ENCODE measurements at places on chromosomes 2 and 18.

- DNase-seq = no peak
Measured at GRCh38 chr2:67954093-67954748, 108.6 kb downstream of the C1D start.

DNA sequence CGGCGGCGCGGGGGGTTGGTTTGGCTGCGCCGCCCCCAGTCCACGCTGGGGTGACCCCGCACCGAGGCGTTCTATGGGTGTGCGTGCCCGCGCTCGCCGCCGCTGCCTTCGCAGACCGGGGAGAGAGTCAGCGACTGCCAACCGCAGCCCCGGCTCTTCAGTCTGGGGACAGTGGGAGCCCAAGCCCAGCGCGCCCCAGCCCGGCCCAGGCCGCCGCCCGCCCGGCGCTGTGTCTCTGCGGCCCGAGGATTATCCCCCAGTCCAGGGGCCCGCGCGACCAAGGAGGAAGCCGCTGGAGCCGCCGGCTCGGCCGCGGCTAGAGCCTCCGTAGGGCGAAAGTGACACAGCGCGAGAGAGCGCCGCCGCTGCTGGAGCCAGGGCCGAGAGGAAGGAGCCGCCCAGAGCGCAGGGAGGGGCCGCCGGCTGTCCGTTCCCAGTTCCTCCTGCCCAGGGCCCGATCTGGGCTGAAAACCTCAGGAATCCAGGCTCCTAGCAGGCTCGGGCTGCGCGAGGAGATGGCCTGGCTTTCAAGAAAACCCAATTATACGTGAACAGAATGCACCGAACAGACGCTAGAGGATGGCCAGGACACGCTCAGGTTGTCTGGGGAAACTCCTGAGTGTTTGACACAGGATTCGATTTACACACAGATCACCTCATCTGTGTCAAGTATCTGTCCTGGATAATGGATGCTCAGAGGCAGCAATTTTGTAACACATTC lies 2.4 kb downstream of the CTIF start:
- peak; percentile 94 for DNase-seq

- peak; percentile 20 for DNase-seq
Measured at GRCh38 chr2:101725515-101726192, 28.1 kb downstream of the MAP4K4 start.

GRCh38 chr2:217588266-217588665 lies 414.5 kb downstream of the TNS1 start:
- DNase-seq = no peak

DNA sequence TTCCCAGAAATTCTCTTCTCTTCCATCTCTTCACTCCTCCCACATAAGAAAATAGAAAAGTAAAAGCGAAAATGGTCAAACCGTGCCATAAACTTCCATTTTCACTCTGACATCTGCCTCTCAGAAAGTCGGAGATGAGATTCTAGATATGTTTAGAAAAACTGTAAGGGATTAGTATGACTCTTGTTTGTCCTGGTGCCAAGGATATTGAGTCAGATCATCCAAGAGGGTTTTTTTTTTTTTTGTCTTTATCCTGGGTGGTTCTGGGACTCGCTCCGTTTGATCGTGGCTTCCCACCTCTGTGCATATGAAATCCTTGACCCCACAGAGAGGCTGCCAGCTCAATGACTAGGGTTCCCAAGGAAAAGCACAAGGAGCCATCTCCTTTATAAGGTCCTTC lies 17.3 kb downstream of the EN1 start:
- peak; percentile 89 for DNase-seq

DNA sequence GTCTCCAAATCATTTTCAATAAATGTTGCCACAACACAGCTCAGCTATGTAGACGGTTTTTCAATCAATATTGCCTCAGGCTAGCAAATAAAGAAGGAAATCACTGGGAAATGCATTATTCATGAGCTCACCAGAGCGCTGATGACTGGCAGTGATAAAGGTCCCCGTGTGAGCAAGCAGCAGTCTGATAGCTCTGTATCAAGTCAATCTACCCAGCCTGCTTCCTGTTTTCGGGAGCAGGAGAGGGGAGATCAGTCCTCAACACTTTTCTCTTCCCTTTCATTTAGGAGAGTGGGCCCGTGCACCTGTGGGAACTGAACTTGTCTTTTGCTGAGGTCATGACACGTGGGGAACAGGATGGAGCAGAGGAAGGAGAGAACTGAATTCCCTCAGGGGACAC lies 253.9 kb upstream of the SIX2 start:
- no peak for DNase-seq

- peak; percentile 73 for DNase-seq
Measured at GRCh38 chr2:234771980-234772732, 179.7 kb upstream of the SH3BP4 start.

DNA sequence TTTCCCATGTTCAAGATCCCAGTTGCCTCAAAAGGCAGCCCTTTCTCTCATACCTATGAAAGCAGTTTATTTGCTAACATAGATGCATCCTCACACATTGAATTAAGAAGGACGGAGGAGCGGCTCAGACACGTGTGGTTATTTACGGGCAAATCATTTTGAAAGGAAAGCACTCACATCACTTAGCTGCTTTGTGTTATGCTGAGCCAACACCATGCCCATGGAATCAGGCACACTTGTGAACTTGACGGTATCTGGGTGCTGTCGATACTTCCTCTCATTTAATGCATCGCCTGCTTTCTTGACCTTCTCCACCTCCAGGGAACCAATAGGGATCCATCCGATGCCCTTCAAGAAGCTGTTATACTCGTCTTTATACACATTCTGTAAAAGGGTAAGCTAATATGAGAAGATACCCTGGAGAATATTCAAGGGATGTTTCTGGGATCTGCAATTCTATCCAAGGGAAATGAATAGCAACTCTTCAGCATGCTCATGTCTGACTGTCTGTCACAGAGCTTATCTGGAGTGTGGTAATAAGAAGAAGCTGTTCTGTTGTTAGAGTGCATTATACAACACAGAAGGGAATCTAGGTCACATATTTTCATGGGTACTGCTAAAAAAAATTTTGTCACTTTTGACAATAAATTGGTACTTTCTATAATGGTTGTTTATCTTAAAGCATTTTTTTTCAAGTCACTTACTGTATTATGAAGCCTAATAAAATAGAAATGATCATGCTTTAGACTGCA lies 63.3 kb downstream of the NEB start:
- no peak for DNase-seq

DNA sequence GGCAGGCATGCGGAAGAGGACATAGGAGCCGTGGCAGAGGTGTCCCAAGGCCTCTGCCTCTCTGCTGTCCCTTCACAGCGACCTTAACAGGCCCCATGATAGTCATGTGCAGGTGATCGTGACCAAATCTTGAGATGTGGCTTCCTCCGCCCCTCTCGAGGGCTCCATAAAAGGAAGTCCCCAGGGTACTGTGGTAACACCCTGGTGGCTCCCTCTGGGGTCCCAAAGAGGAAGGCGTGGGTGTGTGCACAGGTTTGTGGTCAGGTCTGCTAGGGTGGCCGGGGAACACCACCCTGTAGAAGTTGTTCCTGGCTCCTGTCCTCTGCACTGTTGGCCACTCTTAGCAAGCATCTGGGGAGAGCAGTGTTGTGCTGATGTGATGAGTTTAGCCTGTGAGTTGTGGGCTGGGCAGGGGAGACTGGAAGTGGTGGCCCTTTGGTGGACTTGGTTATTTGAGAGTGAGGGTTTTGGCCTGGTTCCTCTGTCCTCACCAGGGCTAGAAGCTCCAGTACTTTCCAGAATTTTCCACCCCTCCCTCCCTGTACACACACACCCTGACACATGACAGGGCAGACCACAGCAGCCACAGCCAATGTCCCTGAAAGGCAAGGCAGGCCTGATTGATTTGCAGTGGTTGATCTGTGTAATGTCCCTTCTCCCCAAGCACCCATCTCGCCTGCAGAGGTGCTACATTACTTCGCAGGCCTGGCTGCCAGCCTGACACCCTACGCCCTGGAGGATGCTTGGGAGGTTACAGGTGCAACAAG lies 68.9 kb upstream of the BOD1L2 start:
- DNase-seq = no peak

DNA sequence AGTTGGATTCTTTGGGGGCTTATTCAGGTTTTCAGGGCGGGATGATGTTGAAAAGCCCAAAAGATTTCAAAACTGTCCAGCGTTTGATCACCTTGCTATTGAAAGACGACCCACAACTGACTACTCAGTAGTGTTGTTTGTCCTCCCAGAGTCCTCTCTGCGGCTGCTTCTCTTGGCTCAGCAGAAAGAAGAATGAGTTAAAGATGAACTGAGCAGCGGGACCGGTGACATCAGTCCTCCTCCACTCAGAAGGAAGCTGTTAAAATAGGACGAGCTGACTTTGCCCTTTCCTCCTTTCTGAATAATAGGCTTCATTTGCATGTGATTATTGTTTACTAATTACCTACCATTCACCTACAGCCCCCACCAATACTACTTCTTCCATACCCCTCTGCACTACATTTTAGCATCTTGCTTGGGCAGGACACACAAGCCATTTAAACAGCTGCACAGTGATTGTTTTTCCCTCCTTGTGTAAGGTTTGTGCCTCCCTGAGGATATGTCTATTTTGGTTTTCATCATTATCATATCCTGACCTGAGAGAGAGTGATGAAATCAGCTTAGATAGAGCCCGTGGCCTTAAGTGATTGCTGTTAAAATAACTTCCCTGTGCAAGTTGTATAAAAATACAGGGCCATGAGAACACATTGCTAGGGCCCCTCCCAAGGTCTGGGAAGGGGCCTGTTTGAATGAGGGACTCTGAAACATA lies 261.8 kb downstream of the FHOD3 start:
- no peak for DNase-seq

GRCh38 chr18:8984131-8984721 lies 118.3 kb upstream of the NDUFV2 start:
- DNase-seq = no peak

DNA sequence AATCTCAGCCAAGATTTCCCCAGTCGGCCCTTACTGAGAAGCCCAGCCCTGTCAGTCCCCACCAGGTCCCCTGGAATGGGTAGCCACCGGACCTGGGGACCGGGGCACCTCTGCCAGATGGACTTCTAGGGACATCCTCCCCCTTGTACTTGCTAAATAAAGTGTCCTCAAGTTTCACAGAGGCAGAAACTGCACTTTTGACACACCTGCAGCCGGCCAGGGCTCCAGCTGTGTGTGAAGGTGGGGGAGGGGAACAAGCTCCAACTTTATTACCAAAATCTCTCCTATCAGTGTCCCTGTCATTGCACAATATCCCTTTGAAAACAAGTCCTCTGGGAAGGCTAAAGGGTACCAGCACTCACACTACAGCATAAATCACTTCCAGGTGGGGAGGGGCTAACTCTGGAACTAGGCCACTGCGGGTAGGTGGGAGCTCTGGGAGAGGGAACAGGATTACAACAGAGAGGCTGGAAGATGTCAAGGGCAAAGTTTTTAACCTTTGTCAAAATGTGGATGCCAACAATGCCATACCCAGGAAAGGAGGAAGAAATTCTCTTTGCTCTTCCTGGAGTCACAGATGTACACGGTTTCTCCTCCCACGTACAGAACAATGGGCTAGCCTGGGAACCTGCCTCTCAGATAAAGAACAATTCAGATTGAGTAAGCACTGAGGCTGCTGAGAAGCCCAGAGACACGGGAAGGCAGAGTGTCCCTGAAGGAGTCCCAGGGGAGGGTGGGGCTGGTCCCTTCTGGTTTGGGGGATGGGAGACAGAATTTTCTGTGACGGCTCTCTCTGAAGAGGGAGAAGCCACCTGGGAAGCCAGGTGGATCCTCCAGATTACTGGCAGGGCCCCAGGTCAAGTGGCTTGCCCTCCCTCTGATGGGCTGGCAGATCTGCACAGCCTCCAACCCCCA lies 11.0 kb downstream of the SDC1 start:
- DNase-seq = no peak

- no peak for DNase-seq
Measured at GRCh38 chr2:157433394-157433793, 10.5 kb downstream of the CYTIP start.

DNA sequence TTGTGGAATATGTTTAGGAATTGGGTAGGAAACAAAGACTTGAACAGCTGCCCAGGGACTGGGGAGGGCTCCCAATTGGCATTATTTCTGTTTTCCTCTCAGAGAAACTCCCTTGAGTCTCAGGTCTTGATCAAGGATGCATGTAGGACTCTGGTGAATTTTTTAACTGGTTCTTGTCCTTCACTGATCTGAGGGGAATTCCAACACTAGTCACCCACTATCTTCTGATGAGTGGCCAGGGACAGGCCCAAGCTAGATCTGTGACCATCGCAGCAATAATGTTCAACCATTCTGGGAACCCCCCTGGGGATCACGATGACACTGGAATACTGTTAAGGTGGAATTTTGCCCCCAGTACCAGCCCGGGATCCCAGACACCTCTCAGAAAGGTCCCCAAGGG lies 132.0 kb downstream of the SH3BP4 start:
- DNase-seq = peak; percentile 19

DNA sequence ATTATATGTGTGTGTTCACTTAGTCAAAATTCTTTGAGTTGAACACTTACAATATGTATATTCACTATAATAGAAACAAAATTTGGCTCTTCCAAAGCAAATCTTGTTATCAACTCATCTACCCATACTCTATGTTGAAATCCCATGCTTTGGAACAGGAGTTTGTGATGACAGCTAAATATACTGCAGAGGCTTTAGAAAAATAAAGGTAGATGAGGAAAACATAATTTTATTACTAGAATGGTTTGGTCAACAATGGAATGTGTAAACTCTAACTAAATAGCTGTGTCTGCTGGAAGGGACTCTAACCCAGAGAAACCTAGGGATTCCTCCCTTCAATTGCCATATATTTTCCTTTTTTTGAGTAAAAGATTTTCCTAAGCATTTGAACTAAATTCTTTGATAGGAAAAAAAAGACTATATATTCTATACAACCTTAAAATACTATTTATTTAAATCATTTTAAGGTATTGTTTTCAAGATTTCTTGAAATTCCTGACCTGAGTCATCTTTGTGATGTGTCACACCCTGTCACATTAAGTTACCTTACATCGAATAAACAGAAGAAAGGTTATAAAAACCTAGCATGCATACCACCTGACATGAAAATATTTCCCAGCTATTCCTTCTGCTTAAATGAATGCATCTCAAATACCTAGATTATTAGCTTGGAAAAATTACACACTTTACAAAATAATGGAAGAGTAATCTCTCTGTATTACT lies 175.5 kb downstream of the OTX1 start:
- DNase-seq = no peak

- peak; percentile 92 for DNase-seq
Measured at GRCh38 chr2:85437488-85438200, 19.1 kb downstream of the SH2D6 start.

DNA sequence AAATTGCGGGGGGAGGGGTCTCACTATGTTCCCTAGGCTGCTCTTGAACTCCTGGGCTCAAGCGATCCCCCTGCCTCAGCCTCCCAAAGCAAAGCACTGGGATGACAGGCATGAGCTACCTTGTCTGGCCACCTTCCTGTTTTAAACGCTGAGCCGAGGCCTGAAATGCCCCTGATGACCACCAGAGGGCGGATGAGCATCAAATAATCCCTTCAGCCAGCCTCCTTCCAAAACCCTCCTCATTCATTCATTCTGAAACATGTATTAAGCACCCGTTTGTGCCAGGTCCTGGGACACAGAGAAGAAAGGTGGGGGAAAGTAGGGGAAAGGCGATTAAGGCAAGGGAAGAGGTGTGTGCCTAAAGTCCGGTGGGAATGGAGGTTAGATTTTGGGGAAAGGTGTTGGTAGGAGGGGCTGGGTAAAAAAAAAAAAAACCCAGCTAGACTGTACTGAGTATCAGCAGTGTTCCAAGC lies 30.7 kb upstream of the PTMA start:
- peak; percentile 85 for DNase-seq

Measured in GM23248 (cell line).